ENCODE measurements at places on chromosomes 12 and 14.

DNA sequence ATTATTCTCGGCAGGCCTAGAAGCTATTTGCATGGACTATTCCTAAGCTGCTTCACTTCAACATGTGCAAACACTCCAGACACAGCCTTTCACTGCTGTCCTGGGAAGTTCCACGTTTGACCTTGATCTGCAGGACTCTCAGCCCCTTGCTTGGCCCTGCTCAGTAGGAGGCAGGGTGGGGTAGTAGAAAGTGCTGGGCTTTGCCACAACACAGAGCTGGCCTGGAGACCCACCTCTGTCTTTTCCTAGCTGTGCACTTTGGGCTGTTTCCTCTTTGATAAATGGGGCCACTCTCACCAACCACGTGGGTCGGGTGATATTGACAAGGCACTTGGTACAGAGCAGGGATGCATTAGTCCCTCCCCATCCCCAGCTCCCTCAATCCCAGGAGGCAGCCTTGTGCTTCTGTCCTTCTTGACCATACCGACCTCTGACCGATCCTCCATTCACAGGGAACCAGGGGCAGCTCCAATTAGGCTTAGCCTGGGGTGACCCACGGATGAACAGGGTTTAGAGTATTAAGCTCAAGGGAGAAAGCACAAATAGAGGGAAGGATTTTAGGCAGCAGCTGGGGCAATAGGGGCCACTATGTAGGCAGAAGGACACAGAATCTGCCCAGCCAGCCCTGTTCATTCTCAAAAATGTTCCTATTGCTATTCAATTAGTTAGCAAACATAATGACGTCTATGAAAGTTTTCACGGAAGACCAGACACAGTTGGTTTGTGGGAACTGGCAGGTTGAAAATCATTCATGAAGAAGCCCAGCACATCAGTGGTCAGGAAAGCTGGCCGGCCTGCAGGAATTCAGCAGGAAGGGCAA, 63.3 kb downstream of the SYNE3 start:
- DNase-seq, result no peak

DNA sequence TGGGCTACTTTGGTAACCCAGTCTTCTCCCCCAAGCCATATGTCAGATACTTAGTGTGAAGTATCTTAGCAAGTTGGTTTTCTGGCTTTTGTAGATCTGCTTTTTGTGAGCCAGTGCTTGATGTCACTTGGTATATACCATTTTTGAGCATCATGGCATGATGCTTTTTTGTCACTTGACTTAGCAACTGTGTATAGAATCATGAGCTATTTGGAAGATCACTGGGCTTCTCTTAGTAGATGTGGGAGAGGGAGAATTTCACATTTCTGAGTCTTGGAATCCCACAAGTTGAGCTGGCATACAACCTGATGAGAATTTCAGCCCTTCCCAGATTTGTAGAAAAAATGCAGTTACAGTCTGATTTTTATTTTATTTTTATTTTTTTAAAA, 24.9 kb downstream of the AEBP2 start:
- DNase-seq, result no peak

DNA sequence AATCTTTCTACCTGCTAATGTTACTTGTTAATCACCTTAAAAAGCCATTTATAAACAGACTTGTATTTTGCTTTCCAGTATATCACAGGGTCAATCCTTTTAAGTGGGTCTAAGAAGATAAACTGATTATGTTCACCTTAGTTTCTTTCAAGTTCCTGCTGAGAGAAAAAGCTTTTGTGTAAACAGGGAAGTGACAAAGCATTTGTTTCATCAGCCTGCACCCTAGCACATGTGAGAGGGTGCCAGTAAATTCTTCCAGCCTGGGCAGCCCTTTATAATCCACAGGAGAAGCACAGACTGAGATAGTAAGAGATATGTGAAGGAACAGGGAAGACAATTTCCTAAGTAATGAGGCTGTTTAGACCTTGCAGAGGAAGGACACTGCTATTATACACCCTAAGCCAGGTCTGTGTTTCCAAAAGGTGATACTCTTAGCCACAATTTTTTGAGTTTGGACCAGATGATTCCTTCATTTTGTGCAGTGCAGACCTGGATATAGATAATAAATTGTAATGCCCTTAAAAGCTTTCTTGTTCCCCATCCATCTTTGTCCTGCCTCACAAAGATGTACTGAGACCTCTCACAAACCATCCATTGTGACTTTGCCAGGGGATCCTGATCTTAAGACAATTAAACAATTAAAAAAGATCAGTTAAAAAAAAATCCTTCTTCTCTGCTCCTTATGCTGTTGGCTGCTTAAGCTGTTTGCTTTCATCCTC, 150.7 kb downstream of the KTN1 start:
- DNase-seq, result no peak

DNA sequence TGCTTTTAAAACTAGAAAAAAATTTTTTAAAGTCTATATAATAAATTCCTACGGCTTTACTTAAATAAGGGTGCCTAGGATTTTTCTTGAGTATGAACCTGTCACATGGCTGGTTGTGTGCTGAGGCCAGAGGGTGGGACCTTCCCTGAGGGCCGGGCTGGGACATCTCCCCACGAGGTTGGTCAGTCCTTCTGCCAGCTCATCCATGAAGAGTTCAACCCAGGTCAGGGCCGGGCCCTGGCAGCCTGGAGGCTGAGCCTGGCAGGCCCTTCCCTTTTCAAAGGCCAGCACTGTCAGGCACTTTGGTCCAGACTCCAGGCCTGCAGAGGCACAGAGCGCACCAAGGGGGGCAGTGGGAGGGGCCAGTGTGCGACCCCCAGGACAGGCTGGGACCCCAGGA, 31.7 kb downstream of the TNFAIP2 start:
- DNase-seq, result peak; percentile 93

GRCh38 chr14:75232597-75232996, 46.0 kb upstream of the FOS start:
- DNase-seq, result no peak

GRCh38 chr14:39265033-39265432, 31.3 kb downstream of the MIA2 start:
- no peak for DNase-seq

- no peak for DNase-seq
Observed at GRCh38 chr12:68012712-68013111, 23.5 kb downstream of the IFNG-AS1 start.

GRCh38 chr12:119208626-119209061, 29.9 kb downstream of the HSPB8 start:
- no peak for DNase-seq

- DNase-seq, result no peak
Observed at GRCh38 chr14:23529016-23529415, 22.5 kb downstream of the ZFHX2 start.

DNA sequence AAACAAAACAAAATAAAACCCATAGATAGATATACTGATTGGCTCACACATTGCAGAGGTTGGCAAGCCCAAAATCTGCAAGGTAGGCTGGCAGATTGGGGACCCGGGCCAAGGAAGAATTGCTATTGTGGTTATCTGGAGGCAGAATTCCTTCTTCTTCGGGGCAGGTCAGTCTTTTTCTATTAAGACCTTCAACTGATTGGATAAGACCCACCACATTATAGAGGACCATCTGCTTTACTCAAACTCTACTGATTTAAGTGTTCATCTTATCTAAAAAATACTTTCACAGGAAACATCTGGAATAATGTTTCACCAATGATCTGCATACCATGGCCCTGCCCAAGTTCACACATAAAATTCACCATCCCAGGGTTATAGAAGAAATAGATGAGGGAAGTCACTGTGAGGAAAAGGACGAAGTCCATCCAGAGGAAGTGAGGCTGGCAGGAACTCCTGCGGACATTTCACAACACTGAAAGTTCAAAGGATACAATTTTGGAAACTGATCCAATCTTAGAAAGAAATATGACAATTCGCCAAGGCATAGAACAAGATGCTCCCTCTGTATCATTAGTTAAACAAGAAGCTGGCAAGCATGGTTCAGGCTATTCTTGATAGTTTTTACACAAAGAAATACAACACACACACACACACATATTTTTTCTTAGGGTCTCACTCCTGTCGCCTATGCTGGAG, 127.6 kb upstream of the MED13L start:
- no peak for DNase-seq

DNA sequence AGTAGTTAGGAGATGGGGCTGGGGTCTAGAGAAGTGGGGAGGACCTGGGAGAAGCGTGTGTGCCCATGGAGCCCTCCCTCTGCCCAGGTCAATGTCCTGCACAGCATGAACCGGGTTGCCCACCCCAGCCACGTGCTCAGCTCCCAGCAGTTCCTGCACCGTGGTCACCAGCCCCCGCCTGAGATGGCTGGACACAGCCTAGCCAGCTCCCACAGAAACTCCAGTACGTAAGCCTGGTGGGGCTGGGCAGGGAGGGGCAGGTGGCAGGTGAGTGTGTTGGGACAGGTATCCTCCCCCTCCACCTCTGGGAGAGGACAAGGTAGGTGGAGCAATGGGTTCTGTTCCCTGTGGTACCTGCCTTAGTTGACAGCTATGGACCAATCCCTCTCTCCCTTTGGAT, 20.7 kb downstream of the CLSTN3 start:
- no peak for DNase-seq

GRCh38 chr12:91562476-91562875, 379.9 kb upstream of the DCN start:
- DNase-seq, result no peak

DNA sequence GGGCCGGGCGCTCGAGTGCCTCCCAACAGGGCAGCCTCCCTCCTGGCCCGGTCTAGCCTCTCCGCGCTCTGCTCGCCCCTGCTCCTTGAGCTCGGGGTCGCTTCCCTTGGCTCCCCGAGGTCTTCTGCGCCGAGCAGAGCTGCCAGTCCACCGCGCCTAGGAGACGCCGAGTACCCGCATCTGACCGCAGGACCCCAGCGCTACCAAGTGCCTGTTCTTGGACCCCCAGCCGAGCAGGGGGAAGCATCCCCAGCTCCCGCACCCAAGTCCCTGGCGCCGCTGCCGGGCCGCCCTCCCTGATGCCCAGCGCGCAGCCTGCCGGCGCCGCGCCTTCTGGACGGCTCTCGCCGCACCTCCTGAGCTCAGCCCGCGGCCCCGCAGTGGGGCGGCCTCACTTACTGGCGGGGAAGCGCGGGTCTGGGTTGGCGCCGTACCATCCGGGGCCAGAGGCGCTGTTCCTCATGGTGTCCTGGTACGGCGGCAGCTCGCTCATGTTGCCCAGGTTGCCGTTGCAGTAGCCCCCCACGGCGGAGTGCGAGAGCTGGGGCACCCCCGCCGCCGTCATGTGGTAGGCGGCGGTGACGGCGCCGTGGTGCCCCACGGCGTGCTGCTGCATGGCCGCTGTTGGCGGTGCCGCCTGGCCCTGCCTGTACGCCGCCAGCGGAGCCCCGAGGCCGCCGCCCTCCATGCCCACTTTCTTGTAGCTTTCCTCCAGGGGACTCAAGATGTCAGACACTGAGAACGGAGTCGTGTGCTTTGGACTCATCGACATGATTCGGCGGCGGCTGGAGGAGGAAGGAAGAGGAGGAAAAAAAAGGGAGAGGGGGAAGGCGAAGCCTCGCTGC, 1.2 kb downstream of the NKX2-1 start:
- no peak for DNase-seq

GRCh38 chr14:62066304-62066703, 304.1 kb downstream of the SNAPC1 start:
- DNase-seq, result no peak

- peak; percentile 76 for DNase-seq
Observed at GRCh38 chr12:52873832-52874572, 25.2 kb upstream of the KRT78 start.

DNA sequence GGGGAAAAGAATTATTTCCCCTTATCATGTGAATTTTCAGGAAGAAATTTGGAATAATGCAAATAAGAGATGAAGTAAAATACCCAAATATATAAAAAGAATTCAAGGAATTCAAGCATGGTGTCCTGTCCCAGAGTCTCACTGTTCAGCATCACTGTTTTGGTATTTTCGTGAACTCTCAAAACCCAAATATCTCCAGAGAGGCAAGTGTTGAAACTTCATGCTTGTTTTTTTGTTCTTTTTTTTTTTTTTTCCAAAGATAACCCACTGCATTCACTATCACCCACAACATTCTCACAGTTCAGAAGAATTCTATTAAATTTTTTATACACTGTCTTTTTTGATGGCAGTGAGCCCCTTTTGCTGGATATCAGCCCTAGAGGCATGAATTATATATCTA, 354.9 kb downstream of the DIO2 start:
- no peak for DNase-seq

DNA sequence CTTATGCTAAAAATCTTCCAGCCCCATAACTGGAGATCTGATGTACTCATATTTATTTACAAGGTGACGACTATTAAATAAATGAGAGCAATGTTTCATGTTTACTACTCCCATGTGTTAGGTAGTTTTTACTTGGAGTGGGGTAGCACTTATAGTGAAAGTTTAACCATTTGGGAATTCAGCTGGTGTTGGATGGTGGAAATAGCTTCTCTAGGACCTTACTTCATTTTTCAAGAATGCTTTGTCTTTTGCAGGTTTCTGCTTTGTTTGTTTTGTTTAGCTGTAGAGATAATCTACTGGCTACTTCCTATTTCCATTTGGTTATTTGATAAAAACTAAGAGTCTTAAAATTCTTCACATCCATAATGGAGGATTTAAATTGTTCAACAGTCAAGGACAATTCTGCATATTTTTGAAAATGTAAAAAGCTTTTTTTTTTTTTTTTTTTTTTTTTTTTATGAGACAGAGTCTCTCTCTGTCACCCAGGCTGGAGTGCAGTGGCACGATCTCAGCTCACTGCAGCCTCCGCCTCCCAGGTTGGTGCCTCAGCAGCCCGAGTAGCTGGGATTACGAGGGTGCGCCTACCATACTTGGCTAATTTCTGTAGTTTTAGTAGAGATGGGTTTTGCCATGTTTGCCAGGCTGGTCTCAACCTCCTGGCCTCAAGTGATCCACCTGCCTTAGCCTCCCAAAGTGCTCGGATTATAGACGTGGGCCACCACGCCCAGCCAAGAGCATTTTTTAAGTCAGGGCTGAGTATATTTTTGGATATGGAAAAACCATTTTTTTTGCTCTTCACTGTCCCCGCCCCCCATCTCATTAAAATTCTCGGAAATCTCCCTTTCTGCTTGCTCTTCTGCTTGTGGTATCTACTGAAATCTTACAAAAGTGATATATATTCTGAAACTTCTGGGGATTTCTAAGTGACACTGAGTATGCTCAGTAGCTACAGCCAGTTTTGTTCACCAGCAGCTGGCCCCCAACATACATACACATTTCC, 1.4 kb upstream of the ABCD2 start:
- DNase-seq, result no peak
